ENCODE measurements at places on chromosomes 11 and 22. TPM values are rescaled to one million over a fixed set of nuclear protein-coding genes. Genes with fewer than 3 reads are reported as not detected.

CRYAB gene
- total RNA-seq, result 10.3 TPM

- no peak for DNase-seq
Observed at GRCh38 chr22:42785706-42786499, 65.2 kb upstream of the A4GALT start.

DNA sequence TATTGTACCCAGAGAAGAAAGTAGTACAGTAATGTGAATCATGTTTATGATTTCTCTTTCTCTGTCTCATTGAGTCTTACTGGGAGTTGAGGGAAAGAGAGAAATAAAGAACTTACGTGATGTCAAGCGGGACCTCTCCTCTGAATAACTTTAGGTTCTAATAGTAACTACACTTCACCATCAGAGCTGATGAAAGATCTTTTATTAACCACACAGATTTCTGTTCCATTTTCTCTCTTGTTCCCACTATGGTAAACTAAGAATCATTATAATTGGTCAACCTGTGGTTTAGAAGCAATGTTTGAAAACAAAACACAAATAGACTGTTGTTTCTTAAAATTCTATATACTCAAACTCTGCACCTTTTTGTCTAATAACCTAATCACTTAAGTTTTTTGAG, 142.3 kb downstream of the ELP4 start:
- no peak for DNase-seq

GRCh38 chr22:49735411-49735900, 92.2 kb downstream of the BRD1 start:
- no peak for DNase-seq
